Inflammatory macrophage (primary cell): ENCODE measurements at places on chromosomes 5 and 9.

- DNase-seq: no peak
Measured at GRCh38 chr5:86623785-86624483, 6.2 kb downstream of the COX7C start.

GRCh38 chr9:98529841-98530240, 178.9 kb downstream of the GABBR2 start:
- DNase-seq: no peak

GRCh38 chr9:136349546-136349945, 14.0 kb downstream of the DNLZ start:
- DNase-seq: no peak

DNA sequence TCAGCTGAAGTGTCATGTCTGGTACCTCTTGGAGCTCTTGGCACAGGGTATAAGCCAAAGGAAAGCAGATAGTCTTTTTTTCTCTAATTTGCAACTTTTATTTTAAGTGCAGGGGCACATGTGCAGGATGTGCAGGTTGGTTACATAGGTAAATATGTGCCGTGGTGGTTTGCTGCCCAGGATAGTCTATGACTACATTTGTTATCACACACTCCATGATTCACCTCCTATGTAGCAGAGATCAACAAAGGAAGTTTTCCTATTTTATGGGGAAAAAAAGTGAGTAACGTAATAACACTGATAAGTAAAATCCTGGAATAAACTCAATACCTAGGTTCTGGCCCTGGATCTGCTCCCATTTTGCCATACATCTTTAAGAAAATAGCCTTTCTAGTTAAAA, 234.6 kb downstream of the CAAP1 start:
- no peak for DNase-seq

- no peak for DNase-seq
Measured at GRCh38 chr5:56108246-56108645, 113.5 kb upstream of the IL6ST start.

DNA sequence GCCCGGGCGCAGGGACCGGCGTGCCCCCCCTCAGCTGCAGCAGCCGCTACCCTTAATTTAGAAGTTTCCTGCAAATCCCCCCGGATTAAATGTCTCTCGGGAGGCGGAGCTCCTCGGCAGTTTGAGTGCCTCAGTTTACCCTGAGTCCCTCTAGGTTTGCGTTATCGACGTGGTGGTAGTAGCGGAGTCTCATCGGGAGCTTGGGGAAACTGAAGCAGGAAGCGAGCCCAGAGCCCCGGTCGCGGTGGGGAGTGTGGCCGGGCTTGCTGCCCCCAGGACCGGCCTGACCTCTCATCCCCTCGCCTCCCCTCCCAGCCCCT, 529 bp upstream of the TPM2 start:
- DNase-seq: no peak

GRCh38 chr9:96108691-96109380, 193.1 kb downstream of the HSD17B3 start:
- DNase-seq: no peak

- no peak for DNase-seq
Measured at GRCh38 chr5:74422671-74423070, 217.9 kb downstream of the ENC1 start.

- DNase-seq: no peak
Measured at GRCh38 chr5:120677481-120677880, 213.4 kb downstream of the PRR16 start.

GRCh38 chr5:91076138-91076537, 307.0 kb downstream of the ARRDC3 start:
- DNase-seq: no peak

GRCh38 chr9:94907264-94907936, 180.9 kb downstream of the AOPEP start:
- no peak for DNase-seq

DNA sequence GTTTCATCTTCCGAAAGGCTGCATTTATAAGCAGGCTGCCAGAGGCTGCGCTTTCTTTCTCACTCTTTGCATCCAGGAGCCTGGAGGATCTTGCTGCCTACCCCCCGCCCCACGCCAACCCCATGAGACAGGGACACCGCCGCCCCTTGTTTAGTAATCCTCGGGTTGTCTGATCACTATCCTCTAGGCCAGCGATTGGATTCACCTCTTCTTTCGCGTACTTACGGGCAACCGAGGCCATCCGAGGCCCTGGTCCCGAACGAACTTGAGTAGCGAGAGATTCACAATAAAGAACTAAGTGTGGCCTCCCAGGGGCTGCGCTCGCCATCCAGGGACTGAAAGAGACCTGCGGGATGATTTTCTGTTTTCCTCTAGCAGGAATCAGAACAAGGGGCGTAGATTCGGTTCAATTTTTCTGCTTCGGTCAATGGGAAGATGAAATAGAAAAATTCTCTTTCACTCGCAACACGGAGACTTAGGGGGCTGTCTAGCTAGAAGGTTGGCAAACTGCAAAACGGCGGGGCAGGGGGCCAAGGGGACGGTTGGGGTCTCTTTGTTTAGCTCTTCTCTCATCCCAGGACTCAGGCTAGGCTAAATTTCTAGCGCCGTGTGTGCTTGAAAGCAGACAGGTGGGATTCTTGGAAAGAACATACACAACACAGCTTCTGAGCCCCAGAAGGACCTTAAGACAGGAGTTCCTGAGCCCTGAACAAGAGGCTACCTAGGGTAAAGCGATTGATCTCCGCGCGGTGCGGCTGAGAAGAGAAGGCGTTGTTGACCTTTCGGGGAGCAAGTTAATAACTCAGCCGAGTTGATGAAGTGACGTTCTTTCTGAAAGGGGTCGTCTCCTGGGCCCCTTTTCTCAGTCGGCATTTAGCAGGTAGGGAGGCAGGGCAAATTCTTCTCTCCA, 5.8 kb upstream of the ISL1 start:
- DNase-seq: no peak

DNA sequence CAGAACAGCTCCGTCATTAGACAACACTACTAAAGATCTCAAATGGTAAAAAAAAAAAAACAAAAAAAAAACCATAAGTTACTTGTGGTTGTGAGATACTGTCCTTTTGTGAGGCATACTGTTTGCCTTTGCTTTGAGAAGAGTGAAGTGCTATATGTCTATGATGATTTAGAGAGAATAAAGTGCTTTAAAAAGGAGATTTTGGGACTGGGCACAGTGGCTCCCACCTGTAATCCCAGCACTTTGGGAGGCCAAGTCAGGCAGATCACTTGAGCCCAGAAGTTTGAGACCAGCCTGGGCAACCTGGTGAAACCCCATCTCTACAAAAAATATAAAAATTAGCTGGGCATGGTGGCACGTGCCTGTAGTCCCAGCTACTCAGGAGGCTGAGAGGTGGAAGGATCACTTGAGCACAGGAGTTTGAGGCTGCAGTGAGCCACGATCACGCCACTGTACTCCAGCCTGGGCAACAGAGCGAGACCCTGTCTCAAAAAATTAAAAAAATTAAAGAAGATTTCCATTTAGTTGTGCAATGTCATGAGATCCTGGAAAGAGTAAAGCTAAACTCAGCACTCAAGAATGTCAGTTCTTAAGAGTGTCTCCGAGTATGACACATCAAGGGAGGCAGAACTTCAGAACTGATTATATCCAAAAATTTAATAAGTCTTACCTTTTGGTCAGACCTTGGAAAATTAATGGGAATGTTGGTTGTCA, 87.3 kb downstream of the PRDM6 start:
- no peak for DNase-seq

DNA sequence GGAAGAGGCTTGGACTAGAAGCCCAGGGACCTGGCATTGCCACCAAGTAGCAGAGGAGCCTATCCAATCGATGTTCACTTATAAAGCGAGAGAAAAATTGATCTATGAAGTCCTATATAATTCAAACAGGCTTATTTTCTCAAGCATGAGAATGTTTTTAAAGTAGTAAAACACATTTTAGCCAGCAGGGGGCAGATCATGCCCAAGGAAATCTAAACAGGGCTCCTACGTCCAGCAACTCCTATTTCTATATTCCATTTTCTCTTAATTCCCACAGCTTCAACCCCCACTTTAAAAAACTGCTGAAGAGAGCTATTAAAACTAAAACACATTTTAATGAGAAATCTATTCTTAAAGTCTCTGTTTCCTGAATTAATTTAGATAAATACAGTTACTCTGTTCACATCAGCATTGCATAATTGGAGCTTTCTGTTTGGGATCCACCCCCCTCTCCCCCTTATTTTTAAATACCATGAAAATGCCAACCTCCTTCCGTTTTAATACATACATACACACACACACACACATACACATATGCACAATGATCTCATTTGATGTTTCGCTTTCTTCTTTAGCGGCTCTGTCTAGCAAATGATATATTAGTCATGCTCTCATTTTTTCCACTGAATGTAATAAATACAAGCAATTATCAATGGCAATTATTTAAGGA, 144.9 kb downstream of the MYO10 start:
- DNase-seq: peak; percentile 63

GRCh38 chr5:173514661-173515060, 101.8 kb downstream of the BOD1 start:
- no peak for DNase-seq
